Esophagus squamous epithelium (tissue), 5 donors: ENCODE measurements at places on chromosomes 5 and 9.
A peak's percentile ranks its signal among the peaks of the same experiment; 100 is the strongest.

GRCh38 chr9:137480686-137481683 is 21.9 kb upstream of the NSMF start:
- DNase-seq = no peak

- no peak for DNase-seq
These were observed 35.5 kb downstream of the BICD2 start for GRCh38 chr9:92728831-92729734.

- DNase-seq = no peak
These were observed 29.7 kb downstream of the TEX10 start for GRCh38 chr9:100322954-100323536.

- no peak for DNase-seq
These were observed 41.2 kb upstream of the FAM174A start for GRCh38 chr5:100493996-100494395.

DNA sequence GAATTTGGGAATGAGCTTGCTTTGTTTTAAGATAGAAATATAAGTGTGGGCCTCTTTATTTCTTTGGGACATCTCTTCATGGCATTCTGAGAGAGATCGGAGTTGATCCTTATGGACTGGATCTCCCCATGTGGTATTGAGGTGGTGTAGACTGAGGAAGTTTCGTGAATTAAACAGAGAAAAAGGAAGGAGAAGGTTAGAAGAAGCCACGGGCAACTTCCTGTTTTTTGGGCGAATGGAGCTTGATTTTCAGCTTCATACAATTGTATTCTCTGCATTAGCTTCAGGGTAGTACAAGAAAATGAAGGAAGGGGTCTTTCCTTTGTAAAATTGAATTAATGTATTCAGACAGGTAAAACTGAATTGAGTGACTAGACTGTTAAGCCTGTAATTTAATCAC is 70.5 kb upstream of the HMHB1 start:
- DNase-seq = no peak

- no peak for DNase-seq
These were observed 45.6 kb downstream of the LIX1 start for GRCh38 chr5:97096846-97097245.

DNA sequence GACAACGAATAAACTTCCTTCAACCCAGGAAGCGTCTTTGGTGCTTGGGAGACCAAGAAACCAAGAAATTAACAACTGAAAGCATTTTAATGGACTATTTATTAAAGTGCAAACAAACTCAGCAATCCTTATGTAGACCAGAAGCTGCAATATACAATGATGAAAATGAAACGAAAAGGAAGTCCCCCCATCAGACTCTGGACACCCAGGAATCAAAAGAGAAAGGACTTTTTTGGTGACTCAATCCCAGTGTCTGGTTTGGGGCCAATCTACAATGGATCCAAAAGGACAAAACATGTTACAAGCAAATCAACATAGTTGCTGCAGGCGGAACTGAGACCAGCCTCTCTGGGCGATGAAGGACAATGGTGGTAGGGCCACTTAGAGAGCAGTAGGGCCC is 39.5 kb downstream of the C9orf152 start:
- no peak for DNase-seq

DNA sequence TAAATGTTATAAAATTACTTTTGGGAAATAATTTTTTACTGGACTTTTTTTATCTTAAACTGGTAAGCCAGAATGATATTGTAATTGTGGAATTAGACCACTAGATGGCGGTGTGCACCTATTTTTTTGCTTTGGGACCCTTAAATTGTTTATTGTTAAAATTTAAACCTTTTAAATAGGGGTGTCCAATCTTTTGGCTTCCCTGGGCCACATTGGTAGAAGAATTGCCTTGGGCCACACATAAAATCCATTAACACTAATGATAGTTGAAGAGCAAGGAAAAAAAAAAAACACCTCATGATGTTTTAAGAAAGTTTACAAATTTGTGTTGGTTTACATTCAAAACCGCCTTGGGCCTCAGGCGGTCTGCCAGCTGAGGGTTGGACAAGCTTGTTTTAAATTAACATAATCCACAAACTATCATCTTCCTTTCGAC is 28.4 kb upstream of the GADD45G start:
- DNase-seq = no peak

- no peak for DNase-seq
These were observed 170.0 kb downstream of the AUH start for GRCh38 chr9:91191411-91192380.

DNA sequence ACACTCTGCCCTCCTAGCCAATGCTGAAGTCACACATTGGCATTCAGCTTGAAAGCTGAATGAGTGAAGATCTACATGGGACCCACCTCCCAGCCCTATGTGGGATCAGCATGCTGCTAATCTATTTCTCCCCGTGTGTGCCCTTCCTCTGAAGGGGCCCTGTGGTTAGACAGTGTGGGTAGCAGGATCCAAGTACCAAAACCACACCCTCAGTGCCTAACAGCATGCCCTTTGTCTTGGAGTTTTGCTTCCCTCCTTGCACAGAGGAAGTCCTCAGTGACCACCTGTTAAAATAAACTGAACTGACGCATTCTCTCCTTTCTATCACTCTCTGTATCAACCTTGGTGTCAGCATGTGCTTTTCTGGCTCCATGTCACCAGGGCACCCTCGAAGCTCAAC is 25.0 kb downstream of the SH3TC2 start:
- no peak for DNase-seq

DNA sequence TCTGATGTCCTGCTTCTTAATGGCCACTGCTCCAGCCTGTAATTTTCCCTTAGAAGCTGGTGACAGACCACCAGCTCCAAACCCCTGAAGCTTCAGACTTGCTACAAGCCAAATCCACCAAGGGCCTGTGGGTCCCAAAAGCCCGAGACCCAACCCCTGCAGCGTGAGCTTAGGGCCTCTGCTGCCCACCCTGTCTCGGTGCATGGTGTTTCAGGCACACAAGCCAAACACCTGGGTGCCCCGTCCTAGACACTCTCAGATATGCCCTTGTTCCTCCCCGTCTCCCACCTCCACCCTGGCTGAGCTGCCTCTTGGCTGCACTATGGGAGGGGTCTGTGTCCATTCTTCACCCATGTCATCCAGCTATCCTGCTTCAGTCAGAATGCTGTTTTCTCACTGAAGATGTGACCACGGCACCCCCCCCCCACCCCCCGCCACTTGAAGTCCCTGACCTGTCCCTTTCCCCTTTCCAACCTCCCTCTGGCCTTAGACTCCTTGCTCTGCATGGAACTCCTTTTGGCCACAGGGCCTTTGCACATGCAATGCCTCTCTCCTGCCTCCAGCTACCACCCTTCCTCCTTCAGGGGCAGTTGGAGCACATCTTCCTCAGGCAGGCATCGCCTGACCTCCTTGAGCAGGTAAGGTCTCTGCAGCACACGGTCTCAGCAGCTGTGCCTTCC is 55.8 kb downstream of the ZNF354C start:
- no peak for DNase-seq

- no peak for DNase-seq
These were observed 450 bp downstream of the GPBP1 start for GRCh38 chr5:57174128-57174889.

GRCh38 chr9:88757406-88758010 is 222.5 kb downstream of the NXNL2 start:
- DNase-seq = no peak

- no peak for DNase-seq
These were observed 14.2 kb downstream of the CCDC180 start for GRCh38 chr9:97321691-97322090.

- DNase-seq = no peak
These were observed 306.7 kb upstream of the BRINP1 start for GRCh38 chr9:119675951-119676350.

GRCh38 chr5:124262991-124263571 is 483.4 kb downstream of the ZNF608 start:
- no peak for DNase-seq

DNA sequence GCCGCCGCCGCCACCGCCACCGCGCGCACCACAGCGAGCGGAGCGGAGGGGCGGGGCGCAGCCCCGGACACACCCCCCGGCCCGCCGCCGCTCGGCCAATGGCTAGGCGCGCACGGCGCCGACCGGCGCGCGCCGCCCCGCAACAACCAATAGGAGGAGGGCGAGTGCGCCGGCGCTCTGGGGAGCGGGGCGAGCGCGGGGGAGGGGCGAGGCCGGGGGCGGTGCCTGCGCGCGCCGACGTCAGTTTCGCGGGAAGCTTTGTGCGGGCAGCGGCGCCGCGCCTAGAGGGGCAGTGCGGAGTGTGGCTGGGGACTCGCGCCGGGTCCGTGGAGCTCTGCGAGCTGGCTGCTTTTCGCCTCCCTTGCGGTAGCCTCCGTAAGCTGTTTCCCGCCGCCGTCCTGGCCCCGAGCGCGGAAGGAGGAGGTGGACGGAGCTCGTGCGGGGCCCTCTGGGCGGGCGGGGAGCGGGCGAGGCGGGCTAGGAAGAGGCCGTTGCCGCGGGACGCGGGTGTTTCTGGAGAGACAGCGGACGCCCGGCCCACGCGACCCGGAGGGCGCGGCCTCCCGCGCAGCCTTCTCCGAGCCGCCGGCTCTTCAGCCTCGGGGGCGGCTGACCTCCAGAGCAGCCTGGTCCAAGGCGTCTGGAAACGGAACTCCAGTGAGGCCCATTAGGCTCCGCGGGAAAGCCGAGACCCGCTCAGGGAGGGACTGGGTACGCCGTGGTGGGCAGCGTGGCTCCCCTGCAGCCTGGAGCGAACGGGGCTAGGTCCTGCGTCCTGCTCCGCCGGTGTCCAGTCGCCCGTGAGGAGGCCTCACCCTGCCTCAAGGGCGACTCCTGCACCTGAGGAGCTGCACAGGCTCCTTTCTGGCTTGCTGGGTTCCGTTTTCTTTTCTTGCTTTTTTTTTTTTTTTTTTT is at the start of gene ZMYND19:
Gene ZMYND19 (minus strand): TSS at position 44 of the 915 bp plus-strand sequence. CDS start 249 bp downstream, outside the sequence.
- peak; percentile 57 for DNase-seq

- DNase-seq = no peak
These were observed 978 bp upstream of the ADCY2 start for GRCh38 chr5:7394889-7395431.

DNA sequence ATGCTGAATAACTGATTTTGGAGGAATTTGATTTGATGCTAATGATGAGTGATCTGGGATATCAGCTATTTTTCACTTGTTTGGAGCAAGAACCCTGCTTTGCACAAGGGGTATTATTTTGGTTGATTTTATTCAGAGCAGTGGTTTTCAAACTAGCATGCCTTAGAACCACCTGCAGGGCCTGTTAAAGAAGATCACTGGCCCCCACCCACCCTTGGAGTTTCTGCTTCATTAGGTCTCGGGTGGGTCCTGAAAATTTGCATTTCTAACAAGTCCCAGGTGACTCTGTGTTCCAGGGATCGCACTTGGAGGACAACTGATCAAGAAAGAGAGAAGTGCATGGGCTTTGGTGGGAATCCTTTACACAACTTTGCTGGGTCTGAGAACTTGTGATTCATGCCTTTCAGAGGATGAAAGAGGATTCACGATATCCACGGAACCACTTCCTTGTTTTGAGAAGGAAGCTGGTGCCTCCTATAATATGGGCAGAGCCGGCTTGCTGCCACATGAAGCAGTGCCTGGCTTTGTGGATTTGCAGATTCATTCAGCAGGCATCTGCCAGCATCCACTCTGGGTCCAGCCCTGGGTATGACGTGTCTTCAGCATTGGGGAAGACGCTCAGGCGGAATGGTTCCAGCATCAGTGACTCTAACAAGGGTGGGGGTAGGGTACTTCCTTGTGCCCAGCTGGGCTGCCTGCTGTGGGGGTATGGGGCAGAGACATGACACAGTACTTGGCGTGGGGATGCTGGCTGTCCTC is 106.6 kb upstream of the PITX1 start:
- no peak for DNase-seq

DNA sequence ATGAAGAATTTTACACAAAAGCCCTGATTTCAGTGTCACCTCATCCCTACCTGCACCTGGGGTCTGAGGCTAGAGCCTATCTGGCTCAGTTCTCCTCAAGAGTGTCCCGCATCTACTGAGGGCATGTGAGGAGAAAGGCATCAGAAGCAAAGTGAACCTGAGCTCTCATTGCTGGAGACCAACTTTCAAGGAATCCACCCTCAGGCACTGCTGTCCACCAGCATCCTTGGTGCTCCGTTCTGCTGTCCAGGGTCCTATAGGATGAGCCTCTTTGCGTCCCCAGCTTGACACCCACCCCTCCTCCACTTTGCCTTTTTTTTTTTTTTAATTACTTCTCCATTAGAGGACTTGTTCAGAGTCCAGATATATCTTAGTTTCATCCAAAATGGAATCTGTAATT is 49.5 kb downstream of the CAMSAP1 start:
- no peak for DNase-seq

DNA sequence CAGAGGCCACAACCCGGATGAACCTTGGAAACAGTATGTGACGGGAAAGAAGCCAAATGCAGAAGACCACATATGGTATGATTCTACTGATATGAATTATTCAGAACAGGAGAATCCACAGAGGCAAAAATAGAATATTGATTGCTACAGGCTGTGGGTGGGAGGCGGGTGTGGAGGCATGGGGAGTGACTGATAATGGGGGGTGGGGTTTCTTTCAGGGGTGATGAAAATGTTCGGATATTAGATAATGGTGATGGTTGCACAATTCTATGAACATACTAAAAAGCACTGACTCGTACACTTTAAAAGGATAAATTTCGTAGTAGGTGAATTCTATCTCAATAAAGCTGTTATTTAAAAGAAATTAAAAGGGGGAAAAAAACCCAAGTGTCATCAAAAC is 10.7 kb downstream of the IL4 start:
- no peak for DNase-seq
